ENCODE measurements at places on chromosomes 13 and 19.

GRCh38 chr19:43812688-43813087 lies 10.4 kb upstream of the LYPD5 start:
- no peak for DNase-seq

DNA sequence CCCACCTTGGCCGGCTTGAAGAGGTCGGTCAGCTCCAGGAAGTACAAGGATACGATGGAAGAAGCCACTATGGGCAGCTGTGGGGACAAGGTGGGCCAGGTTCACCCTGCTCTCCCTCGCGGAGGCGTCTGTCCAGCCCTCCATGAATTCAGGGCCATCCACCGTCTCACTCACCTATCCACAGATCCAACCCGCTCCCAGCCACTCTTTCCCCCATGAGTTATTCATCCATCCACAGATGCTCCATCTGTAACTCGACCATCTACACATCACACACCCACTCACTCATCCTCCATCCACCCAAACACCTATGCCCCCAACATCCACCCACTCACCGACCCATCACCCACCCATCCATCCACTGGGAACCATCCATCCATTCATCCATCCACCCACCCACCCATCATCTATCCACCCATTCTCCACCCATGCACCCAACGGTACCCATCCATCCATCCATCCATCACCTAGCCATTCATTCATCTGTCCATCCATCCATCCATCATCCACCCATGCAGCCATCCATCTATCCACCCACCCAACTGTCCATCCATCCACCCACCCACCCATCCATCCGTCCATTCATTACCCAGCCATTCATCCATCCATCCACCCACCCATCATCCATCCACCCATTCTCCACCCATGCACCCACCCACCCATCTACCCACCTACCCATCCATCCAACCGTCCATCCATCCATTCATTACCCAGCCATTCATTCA lies 5.8 kb downstream of the PLPPR3 start:
- DNase-seq = no peak

DNA sequence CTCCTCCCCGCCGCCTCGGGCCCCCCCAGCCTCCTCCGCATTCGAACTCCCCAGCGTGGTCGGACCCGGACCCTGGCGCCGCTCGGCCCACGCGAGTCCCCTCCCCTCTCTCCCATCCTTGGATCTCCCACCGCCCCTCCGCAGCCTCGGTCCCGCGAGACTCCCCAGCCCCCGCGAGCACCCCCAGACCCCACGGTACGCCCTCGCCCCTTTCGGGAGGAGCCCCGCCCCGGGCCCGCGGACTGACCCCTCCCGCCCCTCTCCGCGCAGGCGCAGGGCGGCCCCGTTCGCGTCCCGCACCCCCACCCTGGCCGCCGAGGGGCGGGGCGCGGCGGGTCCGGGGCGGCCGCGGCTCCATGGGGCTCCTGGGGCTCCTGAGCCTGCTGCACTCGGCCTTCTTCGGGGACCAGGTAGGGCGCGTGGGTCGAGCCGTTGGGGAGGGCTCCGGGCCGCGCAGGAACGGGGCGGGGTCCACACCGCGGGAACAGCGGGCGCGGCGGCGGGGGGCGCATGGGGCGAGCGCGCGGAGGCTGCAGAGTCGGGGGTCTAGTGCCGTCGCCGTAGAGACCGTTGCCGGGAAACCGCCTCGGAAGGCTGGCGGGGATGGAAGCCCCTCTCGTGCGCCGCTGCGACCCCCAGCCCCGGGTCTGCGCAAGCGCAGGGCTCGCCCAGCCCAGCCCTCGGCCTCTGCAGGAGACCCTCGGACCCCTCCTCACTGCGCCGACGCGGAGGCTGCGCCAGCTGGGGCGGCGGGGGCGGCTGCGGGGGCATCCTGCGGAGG lies 3.8 kb upstream of the APC2 start:
- no peak for DNase-seq

- peak; percentile 77 for DNase-seq
Observed at GRCh38 chr19:21835810-21836444, at the start of gene ZNF43. TSS of gene ZNF43 (minus strand) at chr19:21836182. CDS start at chr19:21836038, 144 bp downstream.

GRCh38 chr19:41353466-41354342 lies at the start of gene TGFB1:
TSS of gene TGFB1 (minus strand) at chr19:41353922. CDS start at chr19:41353044, 878 bp downstream.
- peak; percentile 92 for DNase-seq

- no peak for DNase-seq
Observed at GRCh38 chr19:1634242-1634937, 18.0 kb downstream of the TCF3 start.

Data from activated CD4-positive, CD25-positive, alpha-beta regulatory T cell (primary cell).